ENCODE measurements at places on chromosomes 13 and 19. TPM values are rescaled to one million over a fixed set of nuclear protein-coding genes. Genes with fewer than 3 reads are reported as not detected.

SHISA2 gene
- polyA plus RNA-seq, result 59.8 TPM

RRAS gene
- polyA plus RNA-seq, result 28.3 TPM

PTGIR gene
- polyA plus RNA-seq, result 3.5 TPM

PSG3 gene
- polyA plus RNA-seq, result not detected

OR10H1 gene
- 0.04 TPM for polyA plus RNA-seq

ZNF813 gene
- polyA plus RNA-seq, result 3.0 TPM

ZNF85 gene
- 8.7 TPM for polyA plus RNA-seq

APOC4 gene
- polyA plus RNA-seq, result not detected

MISP3 gene
- polyA plus RNA-seq, result 0.65 TPM

PSG2 gene
- 0.56 TPM for polyA plus RNA-seq

- no peak for DNase-seq
Measured at GRCh38 chr19:32141840-32142511, 203.4 kb upstream of the ZNF507 start.

- DNase-seq, result no peak
Measured at GRCh38 chr13:66958611-66959010, 271.5 kb downstream of the PCDH9 start.

DNA sequence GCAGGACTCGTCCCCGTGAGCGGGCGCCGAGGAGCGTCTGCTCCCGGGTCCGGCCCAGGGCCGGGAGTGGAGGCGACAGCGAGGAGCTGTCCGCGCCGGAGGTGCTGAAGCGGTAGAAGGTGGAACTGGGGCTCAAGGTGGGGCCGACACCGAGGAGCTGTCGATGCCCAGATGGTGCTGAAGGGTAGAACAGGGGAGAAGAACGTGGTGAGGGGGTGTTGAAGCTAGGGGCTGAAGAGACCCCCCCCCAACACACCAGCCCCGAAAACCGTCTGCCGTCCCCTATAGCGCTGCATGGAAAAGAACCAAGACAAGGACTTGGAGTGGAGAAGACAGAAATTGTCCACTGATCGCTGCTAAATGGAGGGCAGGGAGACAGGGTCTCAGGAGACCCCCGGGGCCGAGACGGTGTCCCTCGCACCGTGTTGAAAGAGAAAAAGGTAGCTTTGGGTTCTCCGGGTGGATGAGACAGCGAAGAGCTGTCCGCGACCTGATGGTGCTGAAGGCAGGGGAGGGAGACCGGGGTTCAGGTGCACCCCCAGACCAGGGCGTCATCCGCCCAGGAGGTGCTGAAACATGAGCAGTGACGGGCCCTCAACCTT lies 7.1 kb upstream of the PDE4C start:
- no peak for DNase-seq

DNA sequence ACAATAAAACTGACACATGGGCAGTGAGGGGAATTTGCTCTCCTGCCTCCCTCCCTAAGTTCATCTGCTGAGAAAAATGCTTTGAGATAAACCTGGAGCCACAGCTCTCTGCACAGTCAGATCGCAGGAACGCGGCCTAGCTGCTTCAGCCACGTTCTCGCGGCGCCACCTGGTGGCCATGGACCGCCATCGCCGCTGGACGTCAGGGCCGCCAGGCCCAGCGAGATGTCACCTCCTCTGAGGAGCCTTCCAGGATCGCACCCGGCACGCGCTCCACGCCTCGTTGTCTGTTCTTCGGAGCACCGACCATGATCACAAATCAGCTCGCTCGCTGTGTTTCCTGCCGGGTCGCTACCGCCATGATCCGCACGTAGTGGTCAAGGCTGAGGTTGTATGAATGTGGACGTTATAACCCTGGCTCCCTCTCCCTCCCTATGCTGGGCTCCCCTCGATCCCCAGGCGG lies 20.6 kb upstream of the USP29 start:
- no peak for DNase-seq

DNA sequence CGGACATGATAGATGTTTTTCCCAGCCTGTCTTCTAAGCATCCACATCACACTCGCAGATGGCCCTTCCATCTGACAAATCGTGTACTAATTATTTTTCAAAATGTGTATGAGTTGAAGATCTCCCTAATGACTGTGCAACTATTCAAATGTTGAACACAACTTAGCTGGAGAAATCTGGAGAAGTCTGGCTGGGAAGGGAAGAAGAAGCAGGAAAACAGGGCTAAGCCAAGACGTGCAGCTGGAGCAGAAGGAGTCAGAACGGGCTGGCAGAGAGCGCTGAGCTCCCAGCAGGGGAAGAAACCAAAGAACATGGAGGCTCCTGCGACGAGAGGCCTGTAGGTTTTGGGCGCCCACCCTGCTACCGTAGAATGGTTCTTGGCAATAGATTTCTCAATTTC lies 13.2 kb upstream of the LATS2 start:
- DNase-seq, result no peak

DNA sequence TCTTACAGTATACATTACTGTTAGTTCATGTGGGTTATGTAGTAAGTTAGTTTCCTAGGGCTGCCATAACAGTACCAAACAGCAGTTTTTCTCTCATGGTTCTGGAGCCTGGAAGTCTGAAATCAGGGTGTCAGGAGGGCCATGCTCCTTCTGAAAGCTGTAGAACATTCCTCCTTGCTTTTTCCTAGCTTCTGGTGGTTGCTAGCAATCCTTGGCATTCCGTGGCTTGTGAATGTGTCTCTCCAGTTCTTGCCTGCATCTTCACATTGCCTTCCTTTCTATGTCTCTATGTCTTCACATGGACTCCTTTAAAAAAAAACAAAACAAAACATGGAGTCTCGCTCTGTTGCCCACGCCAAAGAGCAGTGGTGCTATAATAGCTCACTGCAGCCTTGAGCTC lies 95.4 kb downstream of the WDFY2 start:
- DNase-seq, result no peak

- no peak for DNase-seq
Measured at GRCh38 chr13:94020426-94020825, 459.1 kb downstream of the DCT start.

DNA sequence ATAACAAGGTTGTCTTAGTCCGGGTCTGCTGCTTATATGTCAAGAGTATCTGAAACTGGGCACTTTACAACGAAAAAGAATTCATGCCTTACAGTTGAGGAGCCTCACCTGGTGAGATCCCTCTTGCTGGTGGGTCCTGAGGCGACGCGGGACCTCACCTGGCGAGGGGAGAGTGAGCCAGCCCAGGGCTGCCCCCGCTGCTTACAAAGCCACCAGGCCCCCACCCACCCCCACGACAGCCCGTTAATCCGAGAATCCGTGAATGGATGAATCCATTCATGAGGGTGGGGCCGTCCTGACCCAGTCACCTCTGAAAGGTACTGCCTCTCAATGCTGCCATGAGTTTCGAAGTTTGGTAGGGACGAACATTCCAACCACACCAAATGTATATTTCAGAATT lies 54.0 kb upstream of the F7 start:
- no peak for DNase-seq

DNA sequence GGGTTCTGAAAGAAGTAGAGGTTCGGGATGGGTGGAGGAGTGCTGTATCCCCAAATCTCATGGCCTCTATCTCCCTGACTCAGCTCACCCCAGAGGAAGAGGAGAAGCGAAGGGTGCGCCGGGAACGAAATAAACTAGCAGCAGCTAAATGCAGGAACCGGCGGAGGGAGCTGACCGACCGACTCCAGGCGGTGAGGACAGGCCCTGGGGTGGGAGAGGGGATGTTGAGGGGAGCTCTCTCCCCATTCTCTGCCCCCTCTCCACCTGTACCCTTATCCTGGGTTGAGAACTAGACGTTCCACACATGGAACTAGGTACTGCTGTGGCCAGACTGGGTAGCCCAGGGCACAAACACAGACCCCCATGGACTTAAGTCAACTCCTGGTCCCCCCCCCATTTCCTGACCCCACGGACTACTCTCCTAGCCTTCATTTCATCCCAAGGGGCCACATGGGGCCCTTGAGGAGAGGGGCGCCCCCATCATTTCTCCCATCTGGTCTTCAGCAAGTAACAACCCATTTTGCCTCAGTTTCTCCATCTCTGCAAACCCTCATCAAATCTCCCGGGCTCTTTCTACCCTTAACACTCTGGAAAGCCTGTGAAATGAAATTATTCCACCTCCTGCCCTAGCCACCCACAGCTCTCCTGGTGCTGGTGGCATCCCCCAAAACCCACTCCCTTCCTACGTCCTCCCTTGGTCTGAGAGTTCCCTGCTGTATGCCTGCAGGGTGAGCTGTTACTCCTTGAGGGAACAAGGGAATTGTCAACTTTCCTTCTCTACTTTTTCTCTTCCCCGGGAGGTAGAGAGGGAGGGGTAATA lies 3.5 kb downstream of the FOSB start:
- DNase-seq, result no peak

DNA sequence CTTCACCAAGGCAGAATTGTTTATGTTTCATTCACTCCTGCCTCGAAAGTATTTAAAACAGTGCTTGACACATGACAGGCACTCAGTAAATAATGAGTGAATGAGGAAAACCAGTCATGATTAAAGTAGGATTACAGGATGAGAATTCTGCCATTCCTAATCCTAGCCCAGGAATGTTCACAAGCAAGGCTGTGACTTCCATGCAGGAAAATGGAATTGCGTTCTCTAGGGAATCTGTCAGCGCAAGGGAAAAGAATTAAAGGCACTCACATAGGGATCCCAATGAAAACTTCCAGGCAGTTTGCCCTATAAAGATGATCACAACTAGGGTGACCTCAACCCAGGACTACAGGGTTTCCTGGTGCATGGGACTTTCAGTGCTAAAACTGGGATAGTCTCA lies 143.4 kb downstream of the CYSLTR2 start:
- no peak for DNase-seq

- no peak for DNase-seq
Measured at GRCh38 chr13:48492096-48492440, 40.8 kb downstream of the RCBTB2 start.

DNA sequence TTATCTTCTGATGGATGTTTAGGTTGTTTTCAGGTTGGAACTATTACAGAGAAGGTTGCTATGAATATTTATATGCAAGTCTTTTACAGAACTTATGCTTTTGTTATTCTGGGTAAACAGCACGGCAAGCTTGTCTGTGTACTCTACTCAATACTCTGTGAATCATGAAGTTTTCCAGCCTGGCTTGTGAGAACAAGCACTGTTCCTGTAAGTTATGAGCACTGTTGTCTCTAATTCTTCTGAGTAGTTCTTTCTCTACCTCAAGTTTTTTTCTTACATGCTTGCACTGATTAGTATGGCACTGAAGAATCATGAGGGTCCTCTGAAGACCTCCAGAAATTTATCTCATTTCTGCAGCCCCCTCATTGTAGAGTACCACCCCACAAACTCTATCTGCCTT lies 496.9 kb downstream of the KCTD12 start:
- DNase-seq, result no peak

DNA sequence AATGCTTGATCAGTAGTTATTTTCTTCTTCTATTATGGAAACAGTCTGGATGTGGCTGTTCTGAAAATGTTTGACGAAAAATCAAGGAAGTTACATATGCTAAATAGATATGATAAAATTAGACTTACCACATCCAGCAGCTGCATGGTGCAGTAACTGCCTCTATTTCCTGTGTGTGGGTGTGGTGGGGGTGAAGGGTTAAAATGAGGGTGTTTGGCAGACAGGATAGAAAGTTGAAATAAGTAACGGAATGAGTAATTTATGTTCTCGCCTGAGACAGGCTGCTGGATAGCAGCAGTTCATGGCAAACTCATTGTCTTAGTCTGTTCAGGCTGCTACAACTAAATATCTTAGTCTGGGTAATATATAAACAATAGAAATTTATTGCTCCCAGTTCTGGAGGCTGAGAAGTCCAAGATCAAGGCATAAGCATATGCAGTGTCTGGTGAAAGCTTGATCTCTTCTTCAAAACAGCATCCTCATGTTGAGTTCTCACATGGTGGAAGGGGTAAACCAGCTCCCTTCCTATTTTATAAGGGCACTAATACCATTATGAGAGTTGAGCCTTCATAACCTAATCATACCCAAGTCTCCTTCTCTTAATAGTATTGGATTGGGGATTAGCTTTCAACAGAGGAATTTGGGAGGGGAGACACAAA lies 1248.9 kb downstream of the SLITRK5 start:
- no peak for DNase-seq

GRCh38 chr13:76683168-76683567 lies 203.0 kb downstream of the KCTD12 start:
- DNase-seq, result no peak

- DNase-seq, result no peak
Measured at GRCh38 chr19:45733160-45733810, at the start of gene MEIOSIN. Gene MEIOSIN (plus strand): TSS chr19:45733439. CDS start chr19:45735377, 1,938 bp downstream.

DNA sequence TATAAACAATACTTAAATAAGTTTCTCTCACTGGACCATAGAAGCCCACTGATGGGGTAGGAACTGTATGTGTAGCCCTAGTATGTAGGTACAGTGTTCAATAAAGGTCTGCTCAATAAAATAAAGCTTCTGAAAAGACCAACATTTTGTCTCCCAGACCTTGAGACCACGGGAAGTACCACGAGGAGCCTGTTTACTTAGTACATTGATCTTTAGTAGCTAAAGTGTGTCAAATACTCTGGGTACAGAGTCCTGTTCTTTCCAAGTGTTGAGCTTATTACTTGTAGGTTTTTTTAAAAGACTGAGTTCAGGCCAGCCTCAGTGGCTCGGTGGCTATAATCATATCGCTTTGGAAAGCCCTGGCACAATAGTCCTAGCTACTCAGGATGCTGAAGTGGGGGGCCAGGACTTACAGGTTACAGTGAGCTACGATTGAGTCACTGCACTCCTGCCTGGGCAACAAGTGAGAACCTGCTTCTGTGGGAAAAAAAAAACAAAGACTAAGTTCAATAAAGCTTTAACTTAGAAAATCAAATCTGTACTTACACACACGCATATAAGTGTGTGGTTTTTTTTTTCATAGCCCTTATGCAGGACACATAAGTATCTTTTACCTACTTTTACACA lies 3.4 kb downstream of the MTRF1 start:
- DNase-seq, result no peak

- no peak for DNase-seq
Measured at GRCh38 chr19:1766800-1767352, 13.6 kb downstream of the ONECUT3 start.

GRCh38 chr19:35987571-35987896 lies 7.5 kb upstream of the SDHAF1 start:
- DNase-seq, result no peak

- DNase-seq, result no peak
Measured at GRCh38 chr13:21694831-21695230, 24.0 kb downstream of the FGF9 start.

DNA sequence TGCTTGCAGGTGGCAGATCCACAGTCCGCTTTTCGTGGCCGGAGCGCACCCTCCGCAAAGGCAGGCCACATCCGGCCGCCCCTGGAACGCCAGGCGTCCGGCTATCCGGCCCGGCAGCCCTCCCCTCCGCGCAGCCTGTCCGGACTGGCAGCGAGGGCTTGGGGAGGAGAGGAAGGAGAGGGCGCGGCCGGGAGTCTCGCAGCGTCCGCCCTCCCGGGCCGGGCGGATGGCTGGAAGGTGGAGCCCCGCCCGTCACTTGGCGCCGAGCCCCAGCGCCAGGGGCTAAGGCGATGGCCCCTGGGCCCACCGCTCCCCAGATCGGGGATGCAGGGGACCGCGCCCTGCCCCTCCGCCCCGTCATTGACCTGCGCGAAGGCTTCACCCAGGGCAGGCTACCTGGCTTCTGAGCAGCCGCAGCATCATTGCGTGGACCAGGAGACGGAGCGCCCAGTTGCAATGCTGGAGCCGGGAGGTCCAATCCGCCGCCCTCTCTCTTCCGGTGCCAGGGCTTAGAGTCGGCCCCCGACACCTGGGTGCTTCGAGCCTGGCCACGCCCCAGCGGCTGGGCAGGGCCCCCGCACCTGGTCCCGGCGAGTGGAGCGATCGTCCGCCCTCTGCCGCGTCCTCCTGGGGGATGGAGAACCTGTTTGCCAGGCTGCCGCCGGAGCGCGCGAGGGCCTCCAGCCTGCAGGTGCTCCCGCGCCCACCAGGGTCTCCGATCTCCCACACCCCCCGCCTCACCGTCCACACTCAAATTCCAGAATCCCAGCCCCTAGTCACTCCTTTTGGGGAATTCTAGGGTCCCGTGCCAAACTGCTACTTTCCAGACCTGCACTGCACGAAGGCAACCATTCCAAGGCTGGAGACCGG lies at the start of gene FUT1:
Gene FUT1 (minus strand): TSS at position 146 of the 870 bp plus-strand sequence. CDS start 1,360 bp downstream, outside the sequence.
- DNase-seq, result no peak

Measured in forelimb muscle (tissue), 1 donor.